ENCODE measurements at places on chromosomes 6 and 20.
A peak's percentile ranks its signal among the peaks of the same experiment; 100 is the strongest.

- ATAC-seq: no peak
Measured at GRCh38 chr20:1666802-1667201, 9.2 kb upstream of the SIRPG start.

DNA sequence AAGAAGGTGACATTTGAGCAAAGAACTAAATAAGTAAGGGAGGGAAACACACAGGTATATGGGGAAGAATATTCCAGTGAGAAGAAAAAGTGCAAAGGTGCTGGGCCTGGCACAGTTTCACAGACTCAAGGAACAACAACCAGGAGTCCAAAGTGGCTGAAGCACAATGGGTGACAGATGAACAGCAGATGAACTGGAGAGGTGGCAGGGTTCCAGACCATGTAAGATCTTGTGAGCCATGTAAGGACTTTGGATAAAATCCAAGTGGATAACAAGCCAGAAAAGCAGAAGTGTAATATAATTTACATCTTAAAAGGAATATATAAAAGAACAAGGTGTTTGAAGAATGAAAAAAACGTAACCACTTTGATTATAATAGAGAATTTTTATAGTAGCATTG, 87.9 kb downstream of the MMS22L start:
- no peak for ATAC-seq

- peak; percentile 97 for ATAC-seq
Measured at GRCh38 chr6:110415086-110415916, at the start of gene DDO. DDO (minus strand) TSS chr6:110415575; CDS start chr6:110413462, 2,113 bp downstream.

GRCh38 chr20:48613926-48614325, 213.9 kb downstream of the PREX1 start:
- ATAC-seq: no peak

- ATAC-seq: peak; percentile 50
Measured at GRCh38 chr6:142679907-142680700, 264.9 kb downstream of the HIVEP2 start.

GRCh38 chr20:16951876-16952275, 203.7 kb downstream of the OTOR start:
- ATAC-seq: no peak

DNA sequence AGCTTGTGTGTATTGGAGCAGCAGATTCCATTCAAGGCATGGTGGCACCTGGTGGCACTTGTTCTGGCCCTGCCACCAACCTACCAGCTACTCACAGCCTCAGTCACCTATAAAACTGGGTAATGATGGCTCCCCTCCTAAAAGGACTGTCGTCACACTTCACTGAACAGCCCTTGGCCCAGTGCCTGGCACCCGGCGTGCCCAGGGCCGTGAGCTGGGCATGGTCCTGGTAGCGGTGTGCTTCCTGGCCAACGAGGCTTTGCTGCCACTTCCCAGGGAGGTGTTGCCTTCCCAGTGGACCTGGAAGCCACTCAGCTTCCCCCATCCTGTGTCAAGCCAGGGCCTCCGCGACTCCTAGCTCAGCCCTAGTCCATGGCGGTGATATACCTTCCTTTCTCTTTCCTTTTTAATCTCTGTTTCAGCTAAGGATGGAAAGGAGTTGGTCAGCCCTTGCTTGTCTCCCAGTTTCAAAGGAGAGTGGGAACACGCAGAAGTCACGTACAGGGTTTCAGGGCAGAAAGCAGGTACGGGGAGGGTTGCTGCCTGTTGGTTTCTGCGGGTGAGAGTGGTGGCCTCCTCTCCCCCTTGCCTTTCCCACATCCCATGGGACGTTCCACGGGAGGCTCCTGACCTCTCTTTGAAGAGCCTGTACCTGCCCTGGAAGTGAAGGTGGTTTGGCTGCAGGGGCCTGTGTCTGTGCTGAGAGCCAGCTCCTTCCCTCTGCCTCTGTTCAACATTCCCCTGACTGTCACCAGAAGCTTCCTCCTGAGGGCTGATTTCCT, 25.5 kb downstream of the ENTPD6 start:
- no peak for ATAC-seq

DNA sequence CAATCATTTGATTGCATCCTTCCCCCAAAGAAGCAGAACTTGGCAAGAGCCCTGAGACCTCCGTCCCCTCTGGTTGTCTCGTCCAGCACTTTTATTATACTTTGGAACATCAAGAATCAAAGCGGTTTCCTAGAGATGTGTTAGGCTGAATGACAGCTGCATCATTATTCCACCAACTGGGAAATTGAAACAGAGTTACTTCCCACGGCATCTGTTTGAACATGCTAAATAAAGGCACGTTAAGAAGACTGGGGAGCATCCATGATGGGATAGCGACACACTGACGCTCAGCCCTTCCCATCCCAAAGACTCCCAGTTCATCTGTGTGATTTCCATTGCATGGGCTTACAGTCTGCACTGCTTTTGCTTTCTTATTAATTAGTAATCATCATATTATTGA, 147.8 kb downstream of the TBC1D7 start:
- ATAC-seq: no peak

- peak; percentile 70 for ATAC-seq
Measured at GRCh38 chr6:113073611-113074191, 726.6 kb downstream of the RFPL4B start.

DNA sequence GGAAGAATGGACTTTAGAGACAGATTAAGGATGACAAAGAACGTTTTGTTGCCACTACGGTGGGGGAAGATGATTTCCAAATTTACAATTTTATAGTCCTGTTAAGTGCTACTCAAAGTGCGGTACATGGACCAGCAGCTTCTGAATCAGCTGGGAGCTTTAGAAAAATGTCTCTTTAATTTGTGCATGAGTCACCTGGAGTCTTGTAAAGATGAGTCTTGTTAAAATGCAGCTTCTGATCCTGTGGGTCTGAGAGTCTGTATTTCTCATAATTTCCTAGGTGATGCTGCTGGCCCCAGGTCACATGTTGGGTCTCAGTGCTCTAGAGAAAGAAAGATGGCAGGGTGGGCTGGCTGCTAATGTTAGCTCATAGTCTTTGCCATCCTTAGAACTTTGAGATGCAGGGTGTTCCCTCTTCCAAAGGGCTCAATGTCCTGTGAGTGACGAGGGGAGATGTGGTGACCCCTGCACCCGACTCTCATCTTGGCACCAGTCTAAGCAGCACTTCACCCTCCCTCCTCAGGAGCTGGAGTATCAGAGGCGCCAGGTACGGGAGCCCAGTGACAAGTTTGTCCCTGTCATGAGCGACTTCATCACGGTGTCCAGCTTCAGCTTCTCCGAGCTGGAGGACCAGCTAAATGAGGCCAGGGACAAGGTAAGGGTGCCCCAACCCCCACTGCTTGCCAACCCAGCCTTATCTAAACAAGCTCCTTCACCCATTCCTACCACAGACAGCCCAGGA, 34.5 kb downstream of the MOCS1 start:
- no peak for ATAC-seq
